ENCODE measurements at places on chromosomes 7 and 10.

GRCh38 chr10:111077785-111078504 lies 1.1 kb downstream of the ADRA2A start:
- no peak for DNase-seq

GRCh38 chr7:36758879-36759278 lies 34.6 kb upstream of the AOAH start:
- DNase-seq = no peak

GRCh38 chr7:140670343-140670935 lies 2.3 kb upstream of the ADCK2 start:
- no peak for DNase-seq

DNA sequence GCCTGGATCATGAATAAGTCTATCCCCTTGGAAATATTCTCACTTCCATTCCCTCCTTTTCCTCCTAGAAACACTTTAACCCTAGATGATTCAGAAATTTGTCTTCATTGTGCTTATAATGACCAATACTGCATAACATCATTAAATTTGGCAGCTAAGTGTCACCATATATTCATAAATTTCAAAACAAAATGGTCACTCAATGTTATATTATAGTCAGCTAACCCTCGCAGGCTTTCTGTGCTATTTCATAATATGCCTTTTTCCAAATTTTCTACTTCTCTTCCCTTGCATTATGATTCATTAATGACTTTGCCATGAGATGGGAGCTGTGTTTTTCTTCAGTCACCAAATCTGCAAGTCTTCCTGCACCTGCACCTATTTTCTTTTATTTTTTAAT lies 308.3 kb upstream of the AKR1E2 start:
- no peak for DNase-seq

DNA sequence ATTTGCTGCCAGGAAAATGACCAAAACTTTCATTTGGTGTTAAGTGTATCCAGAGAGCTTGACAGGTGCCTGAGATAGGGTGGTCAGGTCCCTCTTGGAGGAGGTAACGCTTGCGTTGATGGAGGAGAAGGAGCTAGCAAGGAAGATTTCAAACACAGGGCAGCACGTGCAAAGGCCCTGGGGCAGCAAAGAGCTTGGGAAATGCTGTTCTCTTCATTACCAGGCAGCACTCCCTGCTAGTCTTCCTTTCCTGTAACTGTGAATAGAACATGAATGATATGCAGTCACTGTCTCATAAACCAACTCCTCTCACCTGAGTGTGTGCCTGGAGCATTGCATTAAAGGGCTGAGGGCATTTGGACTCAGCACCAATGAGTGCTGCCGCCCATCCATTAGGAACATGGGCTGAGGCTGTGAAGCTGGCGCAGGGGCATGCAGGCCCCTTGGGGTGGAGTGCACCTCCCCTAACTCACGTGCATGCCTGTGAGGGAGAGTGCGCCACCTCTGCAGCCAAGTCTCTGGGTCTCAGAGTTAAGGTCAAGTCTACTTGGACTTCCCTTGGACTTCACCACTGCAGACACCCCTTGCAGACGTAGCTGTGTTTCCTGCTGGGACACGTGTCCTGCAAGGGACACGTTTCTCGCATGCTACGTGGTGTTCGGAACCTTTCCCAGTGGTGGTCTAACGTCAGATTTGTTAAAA lies 136.8 kb downstream of the PAXIP1 start:
- no peak for DNase-seq

Measured in stimulated activated CD8-positive, alpha-beta memory T cell treated with anti-CD3 and anti-CD28 coated beads, Interleukin-15, amount 100 ng/mL, for 24 hours (primary cell).